PC-9 (cell line): ENCODE measurements at places on chromosomes 3 and 15. TPM values are rescaled to one million over a fixed set of nuclear protein-coding genes. Genes with fewer than 3 reads are reported as not detected.
A peak's percentile ranks its signal among the peaks of the same experiment; 100 is the strongest.

DNA sequence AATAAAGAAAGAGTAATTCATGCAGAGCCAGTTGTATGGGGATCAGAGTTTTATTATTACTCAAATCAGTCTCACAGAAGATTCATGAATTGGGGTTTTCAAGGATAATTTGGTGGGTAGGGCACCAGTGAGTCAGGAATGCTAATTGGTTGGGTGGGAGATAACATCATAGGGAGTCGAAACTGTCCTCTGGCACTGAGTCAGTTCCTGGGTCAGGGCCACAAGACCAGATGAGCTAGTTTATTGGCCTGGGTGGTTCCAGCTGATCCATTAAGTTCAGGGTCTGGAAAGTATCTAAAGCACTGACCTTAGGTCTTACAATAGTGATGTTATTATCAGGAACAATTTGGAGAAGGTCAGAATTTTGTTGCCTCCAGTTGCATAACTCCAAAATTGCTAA lies 998.6 kb upstream of the EPHA6 start:
- no peak overlapping the region for H3K4me3 ChIP-seq
- no peaks in the 10 kb centered on the region for H3K27me3 ChIP-seq
- no peak for DNase-seq
- H3K36me3 ChIP-seq, result no peaks in the 10 kb centered on the region
- no peaks in the 10 kb centered on the region for H3K4me1 ChIP-seq

DNA sequence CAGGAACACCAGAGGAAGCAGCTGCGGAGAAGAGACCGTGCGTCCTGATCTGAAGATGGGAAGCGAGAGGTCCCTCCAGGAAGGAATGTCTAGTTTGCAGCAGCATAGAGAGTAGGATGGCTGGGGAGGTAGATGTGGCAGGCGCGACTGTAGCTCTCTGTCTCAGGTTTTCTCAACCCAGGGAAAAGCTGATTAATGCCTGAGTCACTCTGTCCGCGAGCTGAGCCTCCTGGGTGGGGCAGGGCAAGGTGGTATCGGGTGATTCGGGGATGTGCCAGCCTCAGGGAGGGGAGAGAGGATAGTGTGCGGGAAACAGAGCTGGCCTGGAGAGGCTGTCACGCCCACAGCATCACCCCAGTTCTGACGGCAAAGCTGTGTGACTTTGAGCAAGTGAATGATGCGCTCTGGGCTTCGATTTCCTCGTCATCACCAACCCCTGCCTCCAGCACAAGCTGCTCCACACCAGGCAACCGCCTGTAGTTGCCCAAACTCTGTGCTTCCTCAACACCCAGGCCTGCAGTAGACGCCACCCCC lies 28.4 kb downstream of the CPN2 start:
- DNase-seq, result peak; percentile 97
- peak overlapping the region; percentile 74 for H3K4me3 ChIP-seq
- peaks cover 30% of the 10 kb centered on the region for H3K36me3 ChIP-seq
- H3K27me3 ChIP-seq, result no peaks in the 10 kb centered on the region

- no peak overlapping the region for H3K4me3 ChIP-seq
- H3K36me3 ChIP-seq, result no peaks in the 10 kb centered on the region
- DNase-seq, result no peak
- H3K4me1 ChIP-seq, result no peaks in the 10 kb centered on the region
Measured at GRCh38 chr3:154901278-154901677, 178.8 kb upstream of the MME start.

DNA sequence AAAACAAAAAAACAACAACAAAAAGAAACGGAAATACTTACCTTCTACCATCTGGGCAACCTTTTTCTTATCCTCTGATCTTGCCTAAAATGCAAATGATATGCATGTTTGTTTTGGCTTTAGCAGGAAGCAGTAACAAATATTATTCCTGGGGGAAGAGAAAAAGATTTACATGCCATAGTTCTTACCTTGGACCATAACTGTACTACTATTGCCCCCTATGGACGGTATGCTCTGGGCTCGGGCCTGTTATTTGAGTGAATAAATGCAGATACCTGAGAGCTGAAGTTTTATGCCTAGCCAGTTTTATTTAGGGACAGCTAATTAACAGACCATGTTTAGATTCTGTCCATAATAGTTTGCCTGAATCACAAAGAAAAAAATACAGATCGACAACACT lies 12.6 kb upstream of the STARD5 start:
- peaks cover 44% of the 10 kb centered on the region for H3K27me3 ChIP-seq
- no peak overlapping the region for H3K4me3 ChIP-seq
- no peaks in the 10 kb centered on the region for H3K4me1 ChIP-seq
- no peak for DNase-seq
- H3K27ac ChIP-seq, result no peak overlapping the region
- H3K36me3 ChIP-seq, result no peaks in the 10 kb centered on the region

DNA sequence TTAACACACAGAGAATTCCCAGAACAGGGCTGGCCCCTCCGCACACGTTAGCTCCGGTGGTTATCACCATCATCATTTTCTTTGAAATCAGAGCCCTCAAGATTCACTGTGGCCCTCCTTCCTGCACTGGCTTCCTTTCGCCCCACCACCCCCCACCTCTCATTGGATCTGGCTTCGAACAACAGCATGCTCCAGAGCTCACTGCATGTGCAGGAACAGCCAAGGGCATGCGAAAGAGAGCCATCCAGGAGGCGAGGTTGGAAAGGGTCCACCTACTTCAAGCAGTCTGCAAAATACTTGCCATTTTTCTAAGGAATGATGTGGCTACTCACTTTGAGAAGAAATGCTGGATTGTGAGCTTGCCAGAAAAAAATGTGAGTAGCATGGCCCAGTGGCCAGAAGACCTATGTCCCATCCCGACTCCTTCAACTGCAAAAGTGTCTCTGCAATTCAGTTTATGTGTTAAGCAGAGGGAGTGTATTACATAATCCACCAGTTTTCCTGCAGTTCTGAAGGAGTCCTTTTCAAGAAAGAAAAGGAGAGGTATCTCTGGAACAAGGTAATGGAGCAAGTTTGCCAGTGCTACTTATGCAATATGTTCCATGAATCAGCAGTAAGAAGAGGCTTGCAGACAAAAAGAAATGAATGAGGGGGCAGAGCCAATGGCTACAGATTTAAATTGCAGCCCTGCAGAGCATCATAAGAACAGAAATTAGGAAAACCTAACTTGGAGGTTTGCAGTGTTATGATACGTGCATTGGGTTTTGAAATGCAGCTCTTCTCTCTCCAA lies 92.8 kb downstream of the OCA2 start:
- no peak overlapping the region for H3K27ac ChIP-seq
- DNase-seq, result no peak
- no peak overlapping the region for H3K4me3 ChIP-seq
- no peaks in the 10 kb centered on the region for H3K36me3 ChIP-seq
- H3K27me3 ChIP-seq, result peaks cover 20% of the 10 kb centered on the region
- no peaks in the 10 kb centered on the region for H3K4me1 ChIP-seq

GRCh38 chr15:62945760-62946159 lies 96.8 kb upstream of the TPM1 start:
- H3K4me1 ChIP-seq, result peaks cover 14% of the 10 kb centered on the region
- no peaks in the 10 kb centered on the region for H3K27me3 ChIP-seq
- DNase-seq, result no peak
- H3K4me3 ChIP-seq, result no peak overlapping the region
- H3K27ac ChIP-seq, result no peak overlapping the region

The IQCH gene
- 7.5 and 8.6 TPM in 2 replicates for total RNA-seq

The SLCO3A1 gene
- total RNA-seq, result 37.8 and 50.0 TPM in 2 replicates
